Neural crest cell (in vitro differentiated cells): ENCODE measurements at places on chromosomes 12 and 14. TPM values are rescaled to one million over a fixed set of nuclear protein-coding genes. Genes with fewer than 3 reads are reported as not detected.
A peak's percentile ranks its signal among the peaks of the same experiment; 100 is the strongest.

GRCh38 chr12:120012067-120012621 lies 23.1 kb downstream of the BICDL1 start:
- no peaks in the 10 kb centered on the region for H3K27me3 ChIP-seq
- no peak overlapping the region for H3K4me3 ChIP-seq
- H3K27ac ChIP-seq: no peak overlapping the region
- H3K4me1 ChIP-seq: peaks cover 8% of the 10 kb centered on the region
- H3K36me3 ChIP-seq: no peaks in the 10 kb centered on the region
- peak; percentile 16 for DNase-seq

- no peak overlapping the region for H3K4me3 ChIP-seq
- peaks cover 75% of the 10 kb centered on the region for H3K27me3 ChIP-seq
- no peak overlapping the region for H3K27ac ChIP-seq
- H3K36me3 ChIP-seq: no peaks in the 10 kb centered on the region
- no peaks in the 10 kb centered on the region for H3K4me1 ChIP-seq
These were observed 212.5 kb downstream of the TBX5 start for GRCh38 chr12:114193474-114193873.

GRCh38 chr14:73753124-73753886 lies 39.1 kb upstream of the PNMA1 start:
- no peaks in the 10 kb centered on the region for H3K36me3 ChIP-seq
- DNase-seq: no peak
- peaks cover 71% of the 10 kb centered on the region for H3K4me1 ChIP-seq
- no peaks in the 10 kb centered on the region for H3K27me3 ChIP-seq
- peak overlapping the region; percentile 81 for H3K27ac ChIP-seq

The CCDC198 gene
- not detected in 2 replicates for total RNA-seq

The CD9 gene
- total RNA-seq: 1.8 and 2.1 TPM in 2 replicates
